AG10803 (cell line): ENCODE measurements at places on chromosomes 1 and 21.

DNA sequence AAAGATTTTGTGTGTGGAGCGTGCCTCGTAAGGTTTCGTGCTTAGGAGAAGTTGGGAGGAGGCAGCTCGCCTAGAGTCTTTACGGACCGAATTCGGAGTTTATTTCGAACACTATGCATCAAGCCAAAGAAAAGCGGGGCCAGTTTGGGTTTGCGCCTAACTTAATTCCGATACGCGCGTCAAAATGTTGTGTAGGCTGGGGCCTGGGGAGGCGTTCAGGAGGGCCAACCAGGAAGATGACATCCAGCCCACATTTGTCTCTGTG is 6.4 kb downstream of the FOXD2 start:
- DNase-seq = no peak

GRCh38 chr1:48882020-48882419 is 105.3 kb upstream of the BEND5 start:
- DNase-seq = no peak

DNA sequence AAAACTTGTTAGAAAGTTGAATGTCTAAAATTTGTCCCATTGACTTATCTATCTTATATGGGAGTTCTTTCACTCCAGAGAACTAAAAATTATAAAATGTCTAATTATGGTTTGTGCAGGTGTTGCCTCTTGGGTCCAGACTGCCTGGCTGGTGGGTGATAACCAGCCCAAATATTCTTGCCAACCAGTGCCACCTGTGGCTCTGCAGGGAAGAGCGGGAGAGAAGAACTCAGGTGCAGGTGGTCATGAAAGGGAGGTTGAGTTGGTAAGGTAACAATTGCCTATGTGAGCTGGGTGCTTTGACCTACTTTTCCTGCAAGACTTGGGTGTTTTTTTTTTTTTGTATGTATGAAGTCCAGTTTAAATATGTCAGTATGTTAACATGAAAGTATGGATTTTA is 10.2 kb downstream of the RPS6KC1 start:
- DNase-seq = no peak

DNA sequence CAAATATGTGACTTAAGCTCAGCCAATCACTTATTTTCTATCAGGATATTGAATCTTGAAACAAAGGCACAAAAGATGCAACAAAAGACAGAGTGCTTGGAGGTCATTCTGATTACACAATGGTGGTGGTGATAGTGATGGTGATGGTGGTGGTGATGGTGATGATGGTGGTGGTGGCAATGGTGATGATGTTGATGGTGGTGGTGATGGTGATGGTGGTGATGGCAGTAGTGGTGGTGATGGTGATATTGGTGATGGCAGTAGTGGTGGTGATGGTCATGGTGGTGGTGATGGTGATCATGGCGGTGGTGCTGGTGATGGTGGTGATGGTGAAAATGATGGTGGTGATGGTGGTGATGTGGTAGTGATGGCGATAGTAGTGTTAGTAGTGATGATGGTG is 21.9 kb upstream of the TNR start:
- no peak for DNase-seq

- no peak for DNase-seq
These were observed 198.8 kb downstream of the AMY1C start for GRCh38 chr1:103948526-103948925.

- DNase-seq = no peak
These were observed 6.3 kb upstream of the CRYBG2 start for GRCh38 chr1:26359981-26360806.

DNA sequence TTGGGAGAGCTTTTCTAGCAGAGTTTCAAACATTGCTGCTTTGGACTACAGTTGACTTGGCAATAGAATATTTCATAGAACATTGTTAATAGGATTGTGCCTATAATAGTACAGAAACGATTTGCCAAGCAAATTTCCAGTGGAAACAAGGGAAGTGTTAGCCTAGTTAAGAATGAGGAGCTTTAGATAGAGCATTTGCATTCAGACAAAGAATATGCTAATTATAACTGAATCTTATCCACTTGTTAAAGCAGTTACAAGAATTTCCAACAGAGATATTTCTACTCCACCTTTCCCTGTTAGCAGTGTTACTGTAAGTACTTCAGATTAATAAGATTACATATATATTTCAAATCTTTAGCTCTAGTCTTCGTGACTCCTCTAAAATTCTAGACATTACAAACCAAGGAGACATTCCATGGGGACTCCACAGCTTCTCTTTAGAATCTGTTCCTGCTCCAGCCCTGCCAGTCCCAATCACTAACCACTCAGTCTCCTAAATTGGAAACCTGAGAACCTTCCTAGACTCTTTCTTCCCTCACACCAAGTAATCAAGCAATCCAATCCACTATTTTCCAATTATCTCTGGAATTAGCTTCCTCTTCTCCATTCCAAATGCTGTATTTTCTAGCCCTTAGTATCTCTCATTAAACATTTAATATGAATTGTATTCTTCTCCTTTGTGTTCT is 141.8 kb upstream of the PBX1 start:
- DNase-seq = no peak

- DNase-seq = peak; percentile 70
These were observed 35.3 kb downstream of the DTL start for GRCh38 chr1:212070720-212071302.

- DNase-seq = no peak
These were observed 49.0 kb downstream of the TOR1AIP2 start for GRCh38 chr1:179828554-179829110.

DNA sequence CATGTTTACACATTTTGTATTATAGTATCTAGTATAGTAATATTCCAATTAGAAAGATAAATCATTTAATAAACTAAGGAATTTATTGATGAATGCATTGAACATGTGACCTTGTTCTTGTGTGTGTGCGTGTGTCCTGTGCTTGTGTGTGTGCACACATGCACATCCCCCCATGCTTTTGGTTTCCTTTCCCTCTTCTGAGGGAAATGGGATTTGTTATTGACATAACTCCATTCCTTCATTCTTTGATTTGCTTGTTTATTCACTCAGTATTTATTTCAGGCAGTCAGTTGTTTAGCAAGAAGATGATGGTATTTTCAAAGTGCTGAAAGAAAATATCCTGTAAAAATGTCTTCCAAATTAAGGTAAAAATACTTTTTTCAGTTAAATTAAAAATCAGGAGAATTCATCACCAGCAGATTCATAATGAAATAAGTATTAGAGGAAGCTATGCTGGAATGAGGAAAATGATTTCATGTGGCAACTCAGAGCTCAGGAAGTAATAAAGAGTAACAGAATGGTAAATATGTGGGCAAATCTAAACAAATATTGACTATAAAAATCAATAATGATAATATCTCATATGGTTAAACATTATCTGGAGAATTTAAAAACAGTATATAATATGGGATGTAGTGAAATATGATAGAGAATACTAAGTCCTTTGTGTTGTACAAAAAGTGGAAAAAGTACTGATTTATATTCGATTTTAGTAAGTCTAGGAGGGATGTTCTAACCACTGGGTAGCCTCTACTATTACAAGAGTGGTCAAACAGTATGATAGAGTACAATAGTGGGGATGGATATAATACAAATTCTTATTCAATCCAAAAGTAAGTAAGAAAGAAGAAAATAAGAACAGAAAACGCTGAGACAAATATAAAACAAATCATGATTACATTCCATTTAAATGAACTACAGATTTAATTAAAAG is 35.2 kb upstream of the SIPA1L2 start:
- no peak for DNase-seq

GRCh38 chr1:160405331-160405877 is 5.0 kb downstream of the VANGL2 start:
- DNase-seq = no peak

DNA sequence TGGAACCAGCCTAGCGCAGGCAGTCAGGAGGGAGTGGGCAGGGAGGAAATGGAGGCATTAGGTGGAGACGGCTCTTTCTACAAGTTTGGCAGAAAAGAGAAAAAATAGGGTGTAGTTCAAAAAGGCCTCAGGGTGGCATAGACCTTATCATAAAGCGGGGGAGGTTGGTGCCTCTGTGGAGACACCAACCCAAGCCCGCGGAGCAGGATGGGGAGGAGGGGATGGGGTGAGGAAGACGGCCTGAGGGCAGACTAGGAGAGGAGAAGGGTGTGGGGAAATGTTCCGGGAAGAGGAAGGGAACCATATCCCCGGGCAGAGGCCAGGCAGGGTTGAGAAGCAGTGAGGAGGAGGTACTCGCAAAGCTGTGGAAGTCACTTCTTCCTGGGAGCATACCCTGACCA is 17.4 kb upstream of the SHE start:
- DNase-seq = no peak

GRCh38 chr21:41398831-41399230 is 27.2 kb upstream of the MX1 start:
- DNase-seq = no peak

DNA sequence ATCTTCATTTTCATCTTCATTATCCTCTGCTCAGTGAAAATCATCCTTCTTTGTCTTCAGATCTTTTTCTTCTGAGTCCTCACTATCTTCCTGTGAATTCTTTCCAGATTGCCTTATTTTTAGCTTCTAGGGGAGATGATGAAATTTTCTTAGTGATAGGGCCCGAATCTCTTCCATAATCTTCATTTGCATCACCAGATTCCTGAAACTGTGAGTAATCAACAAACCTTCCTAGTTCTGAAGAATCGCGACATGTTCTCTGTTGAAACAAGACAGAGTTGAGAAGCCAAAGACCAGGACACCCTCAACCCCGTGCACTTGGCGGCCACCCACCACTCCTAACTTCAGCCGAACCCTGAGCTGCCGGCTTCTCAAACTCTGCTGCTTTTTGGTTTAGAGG is 92.8 kb upstream of the CDC42BPA start:
- no peak for DNase-seq

- DNase-seq = no peak
These were observed 290.9 kb downstream of the LRRIQ3 start for GRCh38 chr1:73907051-73907450.

DNA sequence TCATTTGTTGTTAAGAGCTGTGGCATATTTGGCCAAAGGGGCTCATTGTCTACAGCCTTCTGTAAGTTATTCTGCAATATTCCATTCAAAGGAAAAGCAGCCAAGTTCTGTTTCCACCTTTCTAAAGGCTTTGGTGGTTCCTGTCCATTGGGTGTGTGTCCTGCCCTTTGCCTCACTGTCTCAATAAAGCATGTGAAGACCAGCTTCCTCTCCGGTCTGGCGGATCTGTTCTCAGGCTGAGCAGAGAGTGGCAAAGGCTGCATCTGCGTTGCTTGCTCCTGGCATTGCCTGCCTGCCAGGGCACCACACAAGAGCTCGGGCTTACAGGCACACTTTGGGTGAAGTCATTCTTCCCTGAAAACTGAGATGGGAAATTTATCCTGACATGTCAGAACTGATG is 34.9 kb downstream of the ST6GALNAC3 start:
- DNase-seq = no peak

GRCh38 chr1:95402780-95403179 is 168.8 kb downstream of the RWDD3 start:
- DNase-seq = no peak

GRCh38 chr1:156910309-156910782 is 10.1 kb upstream of the LRRC71 start:
- DNase-seq = no peak

DNA sequence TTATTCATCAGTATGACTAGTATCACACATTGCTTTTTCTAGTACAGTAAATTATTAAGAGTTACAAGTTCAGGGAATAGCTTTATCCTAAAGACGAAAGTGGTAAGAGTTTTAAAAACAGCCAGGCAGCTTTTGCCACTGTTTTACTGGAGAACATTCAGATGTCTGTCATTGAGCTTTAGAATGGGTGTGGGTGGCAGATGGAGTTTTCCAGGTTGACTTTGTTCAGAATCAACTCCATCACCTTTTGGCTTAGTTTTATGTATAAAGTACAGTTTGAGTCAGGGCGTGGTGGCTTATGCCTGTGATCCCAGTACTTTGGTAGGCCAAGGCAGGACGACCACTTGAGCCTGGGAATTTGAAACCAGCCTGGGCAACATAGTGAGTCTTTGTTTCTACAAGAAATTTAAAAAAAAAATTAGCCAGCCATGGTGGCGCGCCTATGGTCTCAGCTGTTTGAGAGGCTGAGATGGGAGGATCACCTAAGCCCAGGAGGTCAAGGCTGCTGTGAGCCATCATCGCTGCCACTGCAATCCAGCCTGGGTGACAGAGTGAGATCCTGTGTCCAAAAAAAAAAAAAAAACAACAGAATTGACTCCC is 29.9 kb upstream of the PLEKHM2 start:
- no peak for DNase-seq

DNA sequence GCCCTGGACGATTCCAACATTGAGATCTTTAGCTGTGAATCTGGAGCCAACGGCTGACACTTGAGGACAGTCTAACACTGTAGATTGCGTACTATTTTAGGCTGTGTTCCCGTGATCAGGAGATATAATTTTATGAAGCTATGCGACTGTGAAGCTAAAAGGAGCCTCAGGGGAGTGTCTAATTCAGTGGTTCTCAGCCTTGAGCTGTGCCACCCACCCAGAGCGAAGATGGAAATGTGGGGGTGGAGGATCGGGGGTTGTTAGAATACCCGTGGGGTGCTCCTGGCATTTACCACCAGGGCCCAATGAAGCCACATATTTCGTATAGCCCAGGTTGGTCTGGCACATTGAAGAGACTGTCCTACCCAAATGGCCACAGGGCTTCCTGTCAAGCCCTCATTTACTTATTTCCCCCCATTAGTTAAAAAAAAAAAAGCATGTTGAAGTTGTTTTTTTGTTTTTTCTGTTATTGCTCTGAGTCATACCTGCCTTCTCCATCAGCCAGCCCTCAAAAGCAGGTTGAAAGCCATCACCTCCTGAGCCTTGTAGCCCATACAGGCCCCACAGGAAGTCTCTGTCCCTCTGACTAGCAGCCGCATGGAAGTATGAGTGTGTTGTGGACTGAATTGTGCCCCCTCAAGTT is 141.7 kb downstream of the GALNT2 start:
- no peak for DNase-seq

DNA sequence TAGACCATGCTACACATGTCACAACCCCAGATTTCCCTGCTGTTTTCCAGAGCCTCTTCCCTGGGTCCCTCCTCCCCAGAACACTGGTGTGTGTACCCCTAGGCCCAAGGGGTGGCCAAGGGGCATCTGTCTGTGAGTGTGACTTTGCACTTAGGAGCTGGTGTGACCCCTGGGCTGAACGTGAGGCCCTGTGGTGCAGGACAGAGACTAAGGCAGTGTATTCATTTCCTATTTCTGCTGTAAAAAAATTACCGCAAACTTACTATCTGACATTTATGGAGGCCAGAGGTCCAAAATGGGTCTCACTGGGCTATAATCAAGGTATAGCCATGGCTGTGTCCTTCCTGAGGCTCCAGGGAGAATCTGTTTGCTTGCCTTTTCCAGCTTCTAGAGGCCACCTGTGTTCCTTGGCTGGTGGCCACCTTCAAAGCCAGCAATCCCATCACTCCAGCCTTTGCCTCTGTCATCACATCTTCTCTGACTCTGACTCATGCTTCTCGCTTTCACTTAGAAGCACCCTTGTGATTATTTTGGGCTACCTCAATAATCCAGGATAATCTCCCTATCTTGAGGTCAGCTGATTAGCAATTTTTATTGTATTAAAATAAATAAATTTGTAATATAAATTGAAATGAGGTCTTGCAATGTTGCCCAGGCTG is 24.0 kb upstream of the ELOA start:
- DNase-seq = peak; percentile 31

- DNase-seq = no peak
These were observed 5.4 kb upstream of the ZNF281 start for GRCh38 chr1:200415227-200415626.

GRCh38 chr1:93702828-93703183 is 21.2 kb upstream of the BCAR3 start:
- no peak for DNase-seq
